Mesenteric fat pad (tissue), 1 donor: ENCODE measurements at places on chromosomes 4 and X. TPM values are rescaled to one million over a fixed set of nuclear protein-coding genes. Genes with fewer than 3 reads are reported as not detected.

Gene GEMIN8
- total RNA-seq: 16.3 TPM

Gene SGMS2
- total RNA-seq: 26.3 TPM

Gene MAGEA9B
- total RNA-seq: not detected

GRCh38 chr4:107035819-107036583, at the start of gene DKK2:
DKK2 (minus strand) TSS chr4:107036313; CDS start chr4:107035591, 722 bp downstream.
- no peak for DNase-seq

- no peak for DNase-seq
These were observed 126.4 kb downstream of the HMX1 start for GRCh38 chr4:8745005-8745790.

Gene DLG3
- 4.6 TPM for total RNA-seq

DNA sequence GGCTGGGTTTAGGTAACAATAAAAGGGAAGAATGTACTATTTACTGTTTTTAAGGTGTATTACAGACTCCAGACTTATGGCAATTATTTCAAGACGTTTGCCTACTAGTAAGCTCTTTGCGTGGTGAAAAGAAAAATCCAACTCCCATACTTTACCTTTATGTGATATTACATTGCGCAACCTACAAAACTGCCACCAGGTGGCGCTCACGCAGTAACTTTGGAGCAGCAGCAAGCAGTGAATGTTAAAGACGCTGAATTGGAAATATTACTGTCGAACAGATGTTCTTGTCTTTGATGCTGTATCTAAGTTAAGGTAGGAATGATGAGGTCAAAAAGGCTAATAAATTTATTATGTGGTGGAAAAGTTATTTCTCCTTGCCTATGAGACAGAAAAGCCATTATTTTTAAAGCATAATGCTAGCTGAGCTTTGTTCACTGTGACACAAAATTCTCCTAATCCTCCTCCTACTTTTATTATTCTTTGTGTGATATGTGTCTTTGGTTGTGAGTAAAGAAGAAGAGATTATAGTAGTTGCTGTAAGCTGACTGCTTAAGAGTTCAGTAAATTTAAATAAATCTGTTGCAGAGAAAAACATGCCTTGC, 1099.8 kb upstream of the TENM3 start:
- no peak for DNase-seq
